ENCODE measurements at places on chromosomes 2 and 18.

DNA sequence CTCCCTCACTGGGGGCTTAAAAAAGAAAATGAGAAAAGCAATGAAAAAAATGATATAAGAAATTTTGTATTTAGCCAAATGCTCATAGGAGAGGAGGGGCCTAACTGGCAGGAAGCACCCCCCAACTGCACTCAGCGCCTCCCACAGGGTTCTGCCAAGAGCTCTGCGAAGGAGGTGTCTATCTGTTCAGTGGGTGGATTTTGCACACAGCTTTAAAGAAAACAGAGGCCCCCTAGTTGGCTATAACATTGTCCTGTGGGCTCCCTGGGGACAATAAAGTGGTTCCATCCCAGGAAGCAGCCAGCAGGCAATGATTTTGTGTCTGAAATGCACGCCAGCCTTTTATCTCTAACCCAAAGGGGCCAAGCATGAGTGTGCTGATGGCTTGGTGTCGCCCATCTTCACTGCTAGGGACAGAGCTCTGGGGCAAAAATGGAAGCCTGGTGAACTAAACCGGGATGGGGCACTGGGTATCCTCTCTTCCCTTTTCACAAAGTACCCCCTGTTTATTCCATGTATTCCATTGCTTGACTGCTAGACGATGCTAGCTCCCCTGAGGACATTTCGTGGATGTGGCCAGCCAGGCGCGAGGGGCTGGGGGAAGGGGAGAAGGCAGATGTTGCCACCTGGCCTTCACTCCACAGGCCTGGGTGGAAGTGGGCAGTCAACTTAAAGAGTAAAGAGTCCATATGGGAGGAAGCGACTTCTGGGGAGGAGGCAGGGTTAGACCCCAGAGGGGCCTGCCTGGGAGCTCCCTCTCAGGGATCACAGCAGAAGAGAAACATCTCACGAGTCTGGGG lies 205.7 kb downstream of the CYP26B1 start:
- no peak for DNase-seq

GRCh38 chr18:56358608-56359280 lies 279.6 kb downstream of the TXNL1 start:
- DNase-seq = no peak

DNA sequence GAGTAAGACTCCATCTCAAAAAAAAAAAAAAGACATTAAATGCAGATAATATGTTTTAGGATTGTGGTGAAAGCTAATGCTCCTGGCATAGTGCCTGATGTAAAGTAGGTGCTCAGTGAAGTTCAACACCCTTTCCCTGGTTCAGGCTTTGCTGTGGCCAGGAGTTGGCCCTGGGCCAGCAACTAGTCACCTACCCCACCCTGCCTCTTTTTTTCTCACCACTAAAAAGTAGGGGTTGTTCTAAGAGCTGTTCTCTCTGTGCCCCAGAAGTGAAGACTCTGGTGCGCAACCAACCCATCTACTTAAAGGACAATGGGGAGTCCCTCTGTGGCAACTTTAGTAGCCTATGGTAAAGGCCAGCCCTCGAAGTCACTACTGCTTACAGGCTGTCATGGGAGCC lies 75.9 kb downstream of the DNMT3A start:
- DNase-seq = no peak

GRCh38 chr2:40189881-40190280 lies 262.0 kb downstream of the SLC8A1 start:
- DNase-seq = no peak

DNA sequence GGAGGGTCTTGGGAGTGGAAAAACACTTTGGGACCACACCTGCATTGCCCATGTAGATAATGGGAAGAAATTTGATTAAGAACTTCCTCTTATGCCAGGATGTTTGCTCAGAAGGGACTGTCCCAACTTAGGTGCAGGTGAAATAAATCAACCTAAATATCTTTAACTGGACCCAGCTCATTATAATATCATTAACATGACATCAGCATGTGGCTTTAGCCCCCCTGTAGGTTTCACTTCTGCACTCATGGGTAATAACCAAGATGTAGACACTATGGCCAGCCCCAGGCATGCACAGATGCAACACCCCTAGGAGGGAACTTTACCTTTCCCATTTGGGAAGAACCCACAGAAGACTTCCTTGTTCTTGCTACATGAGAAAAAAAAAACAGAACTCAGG lies 227.4 kb upstream of the ZNF804A start:
- DNase-seq = no peak

Measured in NCI-H510A treated with DMSO at 0.1 percent for 48 hours (cell line).